ENCODE measurements at places on chromosomes 12 and 14.

DNA sequence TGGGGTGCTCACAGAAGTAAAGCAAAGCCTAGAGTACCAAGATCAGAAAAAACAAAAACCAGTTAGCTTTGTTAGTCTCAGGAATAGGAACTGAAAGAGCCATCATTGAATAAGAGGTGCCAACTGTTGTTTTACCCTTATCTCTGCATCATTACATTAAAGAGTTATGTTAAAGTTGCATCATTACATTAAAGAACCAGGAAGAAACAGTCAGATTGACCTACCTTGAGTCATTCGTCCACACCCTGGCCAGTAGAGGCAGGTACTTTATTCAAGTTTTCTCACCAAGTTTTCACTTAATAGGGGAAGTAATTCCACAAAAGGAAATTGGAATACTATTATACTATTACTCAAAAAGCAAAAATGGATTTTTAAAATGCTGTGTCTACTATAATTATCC, 121.7 kb upstream of the CNOT2 start:
- DNase-seq: no peak

- no peak for DNase-seq
These were observed 167.6 kb downstream of the ACSS3 start for GRCh38 chr12:81245458-81245857.

- no peak for DNase-seq
These were observed 98.0 kb downstream of the GCH1 start for GRCh38 chr14:54804538-54805041.

DNA sequence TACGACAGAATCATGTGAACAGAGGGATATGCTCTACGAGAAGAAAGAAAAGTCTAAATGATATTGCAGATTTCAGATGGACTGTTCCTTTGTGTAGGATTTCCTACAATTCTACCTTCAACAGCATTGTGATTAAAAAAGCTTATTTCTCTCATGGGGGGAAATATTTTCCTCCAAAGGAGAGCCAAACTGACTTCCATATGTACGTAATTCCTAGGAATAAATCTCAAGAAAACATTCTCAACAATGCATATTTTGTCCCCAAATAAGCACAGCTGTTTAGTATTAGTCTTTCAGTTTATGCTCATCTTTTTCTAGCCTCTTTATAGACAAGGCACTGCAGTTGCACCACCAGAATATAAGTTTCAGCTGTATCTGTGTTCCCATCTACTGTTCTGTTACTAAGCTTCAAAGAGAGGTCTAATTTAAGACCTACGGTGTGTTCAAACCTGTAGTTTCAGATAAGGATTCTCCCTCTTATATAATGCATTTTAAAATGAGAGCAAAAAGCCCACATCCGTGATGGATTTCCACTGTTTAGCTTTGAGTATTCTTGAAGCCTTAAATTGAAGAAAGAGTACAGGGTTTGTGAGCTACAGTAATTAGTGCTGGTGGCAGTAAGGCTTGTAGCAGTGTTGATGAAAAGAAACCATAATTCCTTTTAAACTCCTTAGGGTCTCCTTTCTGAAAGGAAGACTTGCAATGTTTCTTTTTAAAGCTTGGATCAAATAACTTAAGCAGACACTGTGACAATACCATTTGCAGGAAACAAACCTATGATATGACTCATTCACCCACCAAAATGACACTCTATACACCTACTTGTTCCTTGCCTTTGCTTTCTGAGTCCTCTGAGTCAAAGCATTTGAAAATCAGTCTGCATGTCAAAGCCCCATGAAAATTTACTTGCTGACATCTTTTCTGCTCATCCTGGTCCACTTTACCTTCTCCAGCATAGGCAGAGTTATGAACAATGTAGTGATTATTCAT, 754.1 kb downstream of the NOVA1 start:
- no peak for DNase-seq

GRCh38 chr14:105793836-105794235, 267.5 kb downstream of the TMEM121 start:
- no peak for DNase-seq

DNA sequence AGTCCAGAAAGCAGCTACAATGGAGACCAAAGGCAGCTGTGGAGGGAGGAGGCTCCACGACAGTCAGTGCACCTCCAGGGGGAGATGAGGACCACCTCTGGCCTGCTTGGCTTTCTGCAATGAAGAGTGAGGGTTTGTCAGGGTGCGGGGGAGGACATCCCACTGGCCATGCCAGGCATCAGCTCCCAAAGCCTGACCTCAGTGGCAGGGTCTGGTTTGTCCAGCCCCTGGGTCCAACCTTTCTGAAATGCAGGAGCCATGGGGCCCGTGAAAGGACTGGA, 35.2 kb downstream of the SLC6A12 start:
- no peak for DNase-seq

GRCh38 chr12:32964981-32965585, 68.5 kb upstream of the PKP2 start:
- DNase-seq: no peak

DNA sequence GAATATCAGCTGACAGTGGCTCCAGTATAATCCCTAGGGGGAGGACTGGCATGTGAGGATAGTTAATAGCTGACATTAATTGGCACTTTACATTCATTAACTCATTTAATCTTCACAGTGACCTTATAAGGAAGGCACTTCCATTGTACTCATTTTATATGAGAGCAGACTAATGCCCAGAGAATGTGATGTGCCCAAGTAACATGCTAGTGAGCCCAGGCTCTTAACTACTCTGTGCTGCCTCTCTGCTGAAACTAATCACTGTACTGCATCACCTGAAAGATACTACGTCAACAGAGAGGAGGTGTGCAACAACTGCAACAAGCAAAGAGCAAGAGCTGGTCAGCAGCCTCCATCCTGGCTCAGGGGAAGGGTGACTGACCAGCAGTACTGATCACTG, 40.1 kb downstream of the GALNT4 start:
- DNase-seq: no peak

DNA sequence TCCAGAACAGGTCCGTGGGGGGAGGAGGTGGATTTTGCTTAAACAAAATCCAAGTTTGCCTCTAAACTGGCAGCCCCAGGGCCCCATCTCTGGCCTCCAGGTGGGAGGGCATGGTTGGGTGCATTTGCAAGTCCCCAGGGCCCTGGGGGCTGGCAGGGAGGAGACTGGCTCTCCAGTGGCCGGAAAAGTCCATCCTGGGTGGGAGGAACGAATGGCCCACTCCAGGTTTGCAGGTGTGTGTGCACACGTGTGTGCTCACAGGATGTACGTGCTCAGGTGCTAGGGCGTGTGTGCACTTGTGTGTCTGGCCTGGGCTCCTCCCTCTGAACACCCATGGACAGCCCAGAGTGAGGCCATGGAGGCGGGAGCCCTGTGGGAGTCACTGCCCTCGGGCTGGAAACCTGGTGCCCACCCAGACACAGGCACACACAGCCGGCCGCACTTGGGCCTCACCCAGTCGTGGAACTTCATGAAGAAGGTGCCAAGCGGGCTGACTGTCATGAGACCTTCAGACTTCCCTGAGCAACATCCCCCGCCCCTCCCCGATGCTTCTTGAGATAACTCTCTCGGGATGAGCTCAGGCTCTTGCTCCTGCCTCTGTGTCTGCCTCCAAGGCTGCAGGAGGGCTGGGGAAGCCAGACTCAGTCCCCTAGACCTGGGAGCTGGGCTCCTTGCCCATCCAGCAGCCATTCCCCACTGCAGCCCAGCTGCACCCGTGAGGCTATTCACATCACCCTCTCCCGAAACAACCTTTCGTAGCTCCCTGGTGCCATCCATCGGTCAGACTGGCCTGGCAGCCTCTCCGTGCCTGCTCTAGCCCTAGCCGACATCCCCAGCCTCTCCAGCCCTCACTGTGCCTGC, 9.4 kb downstream of the AHNAK2 start:
- no peak for DNase-seq

DNA sequence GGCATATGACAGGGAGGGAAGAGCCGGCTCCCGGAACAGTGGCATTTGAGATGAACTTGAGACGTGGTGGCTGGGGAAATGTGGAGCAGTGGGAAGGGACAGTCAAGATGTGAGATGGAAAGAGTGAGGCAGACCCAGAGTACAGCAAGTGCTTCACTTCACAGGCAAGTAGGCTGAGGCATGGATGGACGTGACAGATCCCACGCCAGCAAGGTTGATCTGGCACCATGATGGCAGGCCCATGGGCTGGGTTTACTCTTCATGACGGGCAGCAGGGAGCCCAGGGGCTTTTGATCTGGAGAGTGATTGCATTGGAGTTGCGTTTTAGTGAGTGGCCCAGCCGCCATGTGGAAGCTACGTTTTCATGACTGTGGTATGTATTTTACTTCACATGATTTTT, 17.9 kb upstream of the EML1 start:
- no peak for DNase-seq
